ENCODE measurements at places on chromosomes 11 and 22.
A peak's percentile ranks its signal among the peaks of the same experiment; 100 is the strongest.

- DNase-seq: no peak
These were observed 46.3 kb upstream of the ANO3 start for GRCh38 chr11:26285608-26286007.

DNA sequence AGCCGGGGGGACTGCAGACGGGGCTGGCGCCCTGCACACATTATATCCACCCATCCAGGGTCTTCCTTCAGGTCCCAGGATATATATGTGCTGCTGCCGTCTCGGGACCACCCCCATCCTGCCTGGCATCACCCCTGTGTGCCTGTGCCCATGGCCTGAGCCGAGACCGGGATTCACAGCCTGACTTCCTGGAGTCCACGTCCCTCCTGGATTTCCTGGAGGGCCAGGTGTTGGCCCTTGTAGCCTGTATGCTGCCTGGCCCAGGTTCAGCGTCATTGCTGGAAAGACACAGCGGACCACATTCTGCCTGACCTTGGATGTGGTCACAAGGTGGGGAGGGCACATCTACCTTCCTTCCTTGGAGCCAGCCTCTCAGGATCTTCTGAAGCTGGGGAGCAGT, 551.1 kb downstream of the BRD1 start:
- no peak for DNase-seq

GRCh38 chr11:76307396-76307795, 73.5 kb downstream of the THAP12 start:
- no peak for DNase-seq

GRCh38 chr11:6882751-6883150, 6.3 kb downstream of the OR10A4 start:
- DNase-seq: no peak

GRCh38 chr11:116727990-116728389, 44.8 kb downstream of the BUD13 start:
- no peak for DNase-seq

GRCh38 chr11:70251659-70252321, 18.7 kb upstream of the PPFIA1 start:
- DNase-seq: no peak

DNA sequence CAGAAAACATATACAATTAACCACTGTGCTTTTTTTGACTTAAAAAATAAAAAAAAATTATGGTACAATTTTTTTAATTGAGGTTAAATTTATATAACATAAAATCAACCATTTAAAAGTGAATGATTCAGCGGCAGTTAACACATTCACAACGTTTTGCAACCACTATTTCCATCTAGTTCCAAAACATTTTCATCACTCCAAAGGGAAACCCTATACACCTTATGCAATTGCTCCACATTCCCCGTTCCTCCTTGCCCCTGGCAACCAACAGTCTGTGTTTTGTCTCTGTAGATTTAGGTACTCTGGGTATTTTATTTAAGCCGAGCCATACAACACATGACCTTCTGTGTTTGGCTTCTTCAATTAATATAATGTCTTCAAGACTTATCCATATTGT, 15.3 kb downstream of the DDI1 start:
- no peak for DNase-seq

DNA sequence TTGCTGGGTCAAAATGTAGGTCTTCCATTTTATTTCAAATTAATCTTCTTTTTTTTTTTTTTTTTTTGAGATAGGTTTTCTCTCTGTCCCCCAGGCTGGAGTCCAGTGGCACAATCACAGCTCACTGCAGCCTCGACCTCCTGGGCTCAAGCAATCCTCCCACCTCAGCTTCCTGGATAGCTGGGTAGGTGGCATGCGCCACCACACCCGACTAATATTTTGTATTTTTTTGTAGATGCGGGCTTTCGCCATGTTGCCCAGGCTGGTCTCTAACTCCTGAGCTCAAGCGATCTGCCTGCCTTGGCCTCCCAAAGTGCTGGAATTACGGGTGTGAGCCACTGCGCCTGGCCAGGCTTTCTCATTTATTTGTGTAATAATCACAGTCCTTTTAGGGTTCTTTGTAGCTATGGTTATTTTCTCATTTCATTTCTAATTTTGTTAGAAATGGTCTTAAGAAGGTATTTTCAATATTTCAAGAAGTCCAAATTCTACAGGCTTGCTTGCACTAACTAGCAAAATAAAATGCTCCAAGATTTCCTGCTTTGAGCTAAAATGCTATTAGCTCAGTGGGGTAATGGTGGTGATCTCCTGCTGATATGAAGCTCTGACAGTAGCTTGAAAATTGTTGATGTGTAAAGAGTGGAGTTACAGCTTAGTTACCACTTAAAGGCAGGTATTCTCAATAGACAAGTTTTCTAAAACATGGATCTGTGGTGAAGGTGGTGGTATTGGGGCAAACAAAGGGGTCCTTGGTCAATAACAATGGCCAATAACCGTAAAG, 50.0 kb downstream of the RBX1 start:
- DNase-seq: no peak

- no peak for DNase-seq
These were observed 35.4 kb downstream of the OSBPL5 start for GRCh38 chr11:3129591-3130268.

GRCh38 chr11:117557361-117557760, 229.7 kb downstream of the CEP164 start:
- DNase-seq: no peak

GRCh38 chr22:29083933-29084591, 11.2 kb downstream of the KREMEN1 start:
- DNase-seq: no peak

DNA sequence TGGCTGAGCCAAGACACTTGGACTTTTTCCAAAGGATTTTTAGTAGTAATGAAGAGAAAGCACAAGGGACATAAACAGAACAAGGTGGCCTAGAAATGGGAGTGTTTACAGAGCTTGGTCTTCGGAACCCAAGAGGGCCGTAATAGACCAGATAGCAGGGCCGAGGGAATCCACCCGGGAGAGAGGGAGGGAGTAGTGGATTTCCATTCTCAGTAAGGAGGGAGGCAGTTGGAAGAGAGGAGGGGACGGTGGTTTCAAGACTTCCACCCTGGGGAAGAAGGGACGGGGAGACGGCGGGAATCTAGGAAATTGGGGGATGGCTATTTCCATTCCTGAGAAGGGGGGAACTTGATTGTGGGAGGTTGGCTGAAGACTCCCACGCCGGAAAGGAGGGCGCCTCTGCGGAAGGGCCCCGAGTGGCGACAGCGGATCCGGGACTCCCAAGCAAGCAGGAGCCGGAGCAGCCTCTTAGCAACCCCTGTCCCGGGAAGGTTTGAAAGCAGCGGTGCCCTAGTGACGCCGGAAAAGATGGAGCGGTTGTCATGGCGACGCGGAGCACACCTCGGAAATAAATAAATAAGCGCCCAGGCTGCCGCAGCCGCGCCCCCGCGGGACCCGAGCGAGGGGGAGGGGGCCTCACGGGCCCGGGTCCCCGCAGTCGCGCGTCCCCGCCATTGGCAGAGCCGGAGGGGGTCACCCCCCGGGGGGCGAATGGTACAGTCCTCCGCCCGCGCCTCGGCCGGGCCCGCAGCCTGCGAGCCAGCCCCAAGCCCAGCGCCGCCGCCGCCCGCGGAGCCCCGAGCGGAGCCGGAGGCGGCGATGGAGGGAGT, 31.6 kb downstream of the EIF3F start:
- peak; percentile 39 for DNase-seq

GRCh38 chr22:41845380-41846267, 12.7 kb downstream of the SREBF2 start:
- DNase-seq: no peak

- no peak for DNase-seq
These were observed 697 bp upstream of the PAFAH1B2 start for GRCh38 chr11:117143390-117143789.

DNA sequence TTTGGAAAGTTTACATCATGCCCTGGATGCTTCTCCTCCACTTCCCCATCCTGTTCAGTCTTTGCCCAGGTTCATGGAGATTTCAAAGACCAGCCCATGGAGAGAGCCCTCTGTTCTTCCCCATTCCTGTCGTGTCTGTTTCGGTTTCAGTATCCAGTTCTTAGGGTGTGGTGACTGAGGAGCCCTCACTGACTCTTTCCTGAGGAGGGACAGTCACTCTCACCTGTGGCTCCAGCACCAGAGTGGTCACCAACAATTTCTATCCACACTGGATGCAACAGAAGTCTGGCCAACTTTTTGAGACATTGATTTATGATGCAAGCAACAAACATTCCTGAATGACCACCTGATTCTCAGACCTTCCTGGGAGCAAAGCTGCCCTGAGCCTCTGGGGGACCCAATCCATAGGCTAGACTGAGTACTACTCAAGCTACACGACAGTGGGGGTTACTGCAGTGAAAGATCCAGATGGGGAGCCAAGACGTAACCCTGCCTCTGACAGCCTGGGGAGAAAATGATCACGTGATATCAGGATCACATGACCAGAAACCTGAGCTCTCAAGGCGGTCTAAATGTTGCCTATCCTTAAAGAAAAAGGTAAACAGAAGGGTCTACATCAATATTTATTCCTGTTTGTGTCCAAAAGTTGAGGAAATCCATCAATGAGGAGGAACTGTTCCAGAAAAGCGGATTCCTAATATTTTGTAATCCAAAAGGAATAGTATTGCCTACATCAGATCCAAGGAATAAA, 76.2 kb upstream of the VPREB1 start:
- peak; percentile 21 for DNase-seq

DNA sequence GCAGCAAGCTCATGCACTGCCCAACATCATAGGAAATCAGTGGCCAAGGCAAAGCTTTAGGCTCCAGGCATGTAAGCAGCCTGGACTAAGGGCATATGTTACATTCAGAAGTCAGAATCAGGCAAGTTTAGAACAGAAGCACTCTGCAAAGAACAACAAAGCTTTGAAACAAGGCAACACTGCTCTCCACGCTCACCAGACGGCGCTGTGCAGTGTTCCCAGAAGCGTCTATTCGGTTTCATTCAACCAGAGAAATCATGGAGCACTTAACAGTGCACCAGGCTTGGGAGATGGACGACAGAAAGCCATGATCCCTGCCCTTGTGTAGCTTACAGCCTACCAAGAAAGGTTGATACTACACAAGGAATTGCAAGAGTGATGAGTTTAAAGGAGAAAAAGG, 555.8 kb downstream of the BUD13 start:
- no peak for DNase-seq

- no peak for DNase-seq
These were observed 399.2 kb downstream of the SHANK2 start for GRCh38 chr11:70853068-70853769.

DNA sequence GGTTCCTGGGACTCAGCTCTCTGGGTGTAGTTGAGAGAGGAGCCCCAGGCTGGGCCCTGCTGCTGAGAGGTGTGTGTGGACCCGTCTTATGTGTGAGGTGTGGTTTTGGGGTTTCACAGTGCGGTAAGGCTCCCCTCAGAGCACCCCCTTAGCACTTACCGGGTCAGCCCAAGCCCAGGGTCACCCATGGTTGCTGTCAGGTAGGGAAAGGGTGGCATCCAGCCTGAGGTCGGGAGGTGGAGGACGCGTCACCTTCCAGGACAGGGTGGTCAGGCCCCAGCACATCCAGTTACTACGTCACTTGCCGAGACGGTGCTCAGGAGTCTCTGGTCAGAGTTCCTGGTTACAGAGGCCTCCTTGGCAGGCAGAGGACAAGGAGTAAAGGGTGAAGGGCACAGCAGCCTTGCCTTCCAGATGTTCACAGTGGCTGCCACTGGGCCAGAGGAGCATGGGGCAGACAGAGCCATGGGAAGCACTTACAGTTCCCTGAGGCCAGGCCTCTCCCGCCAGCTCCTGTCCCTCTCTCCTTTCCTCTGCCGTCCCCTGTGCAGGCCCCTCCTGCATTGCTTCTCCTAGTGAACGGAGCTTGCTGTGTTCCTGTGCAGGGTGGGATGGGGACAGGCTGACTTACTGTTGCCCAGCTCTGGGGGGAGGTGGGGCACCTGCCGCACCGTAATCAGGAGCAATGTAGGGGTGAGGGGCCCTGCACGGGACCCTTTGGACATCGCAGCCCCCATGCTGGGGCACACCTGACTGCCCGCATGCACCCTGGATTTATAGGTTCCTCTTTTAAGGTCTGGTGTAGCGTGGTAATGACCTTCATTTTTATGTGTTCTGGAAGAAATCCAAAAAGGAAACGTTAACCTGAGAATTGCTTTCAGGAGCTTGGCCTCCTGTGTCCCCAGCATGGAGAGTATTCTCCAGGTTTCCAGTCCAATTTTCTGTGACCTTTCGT, 285.9 kb downstream of the TBC1D22A start:
- no peak for DNase-seq

DNA sequence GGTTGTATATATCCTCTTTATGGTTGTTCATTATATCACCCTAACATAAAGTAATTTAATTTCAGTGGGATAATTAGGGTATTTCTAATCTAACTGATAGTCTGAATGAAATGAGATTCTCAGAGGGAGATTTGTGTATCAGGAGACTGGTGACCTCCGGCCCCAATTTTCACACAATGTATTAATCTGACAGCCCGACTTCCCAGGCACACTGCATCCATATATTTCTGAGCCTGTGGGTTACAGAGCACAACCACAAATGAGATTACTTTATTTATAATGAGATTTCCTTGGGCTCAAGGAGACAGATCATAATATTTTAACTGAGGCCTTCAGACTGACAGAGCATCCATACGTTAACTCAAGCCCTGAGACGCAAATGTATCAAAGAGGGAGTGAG, 125.9 kb downstream of the RCN1 start:
- no peak for DNase-seq

GRCh38 chr11:129703846-129704245, 111.8 kb upstream of the TMEM45B start:
- no peak for DNase-seq

DNA sequence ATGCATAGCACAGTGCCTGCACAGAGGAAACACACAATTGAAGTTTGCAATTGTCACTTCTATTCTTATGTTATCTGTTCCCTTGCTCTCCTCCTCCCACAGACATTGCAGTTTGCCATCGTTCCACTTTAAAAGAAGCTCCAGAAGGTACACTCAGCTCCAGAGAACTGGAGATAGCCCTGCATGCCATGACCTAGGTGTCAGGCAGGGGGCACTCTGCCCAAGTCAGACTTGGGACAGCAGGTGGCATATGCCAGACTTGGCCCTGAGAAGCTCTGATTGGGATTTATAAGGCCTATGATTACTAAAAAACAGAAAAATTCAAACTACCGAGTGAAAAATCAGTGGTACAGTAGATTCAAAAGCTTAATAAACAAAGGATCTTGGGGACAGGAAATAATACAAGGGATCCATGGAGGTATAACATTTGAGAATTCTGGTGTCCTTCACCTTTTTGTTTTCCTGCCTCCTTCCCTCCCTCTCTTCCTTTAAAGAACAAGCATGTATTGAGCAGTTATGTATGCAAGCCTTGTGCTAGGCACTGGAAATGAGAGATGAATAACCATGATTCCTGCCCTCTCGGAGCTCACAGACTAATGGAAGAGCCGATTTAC, 40.0 kb downstream of the TENM4 start:
- no peak for DNase-seq

DNA sequence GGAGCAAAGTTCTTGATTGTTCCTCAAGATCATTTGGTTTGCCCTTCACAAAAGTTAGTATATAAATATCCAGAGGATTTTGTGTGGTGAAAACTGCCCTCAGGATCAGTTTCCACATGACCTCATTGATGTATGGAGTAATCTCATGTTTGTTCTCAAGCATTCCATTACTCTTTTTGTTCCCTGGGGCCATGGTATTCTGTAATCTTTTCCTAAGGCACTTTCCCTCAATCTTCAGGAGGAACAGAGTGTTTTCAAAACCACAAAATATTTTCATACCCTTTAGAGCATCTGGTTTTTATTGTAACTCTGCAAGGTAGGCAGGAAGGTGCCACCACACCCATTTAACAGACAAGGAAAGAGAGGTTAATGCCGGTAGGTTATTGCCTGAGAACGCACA, 99.6 kb downstream of the FAM181B start:
- DNase-seq: no peak

- DNase-seq: no peak
These were observed 12.4 kb upstream of the SLC39A13 start for GRCh38 chr11:47396049-47396320.

GRCh38 chr11:115699733-115700132, 195.5 kb upstream of the CADM1 start:
- peak; percentile 70 for DNase-seq

All from fibroblast of skin of left quadriceps (primary cell).